T-cell (primary cell): ENCODE measurements at places on chromosomes 6 and 20.

GRCh38 chr6:30470968-30471367, 18.3 kb upstream of the HLA-E start:
- DNase-seq = no peak

GRCh38 chr6:93088621-93089501, 330.5 kb downstream of the EPHA7 start:
- DNase-seq = no peak

DNA sequence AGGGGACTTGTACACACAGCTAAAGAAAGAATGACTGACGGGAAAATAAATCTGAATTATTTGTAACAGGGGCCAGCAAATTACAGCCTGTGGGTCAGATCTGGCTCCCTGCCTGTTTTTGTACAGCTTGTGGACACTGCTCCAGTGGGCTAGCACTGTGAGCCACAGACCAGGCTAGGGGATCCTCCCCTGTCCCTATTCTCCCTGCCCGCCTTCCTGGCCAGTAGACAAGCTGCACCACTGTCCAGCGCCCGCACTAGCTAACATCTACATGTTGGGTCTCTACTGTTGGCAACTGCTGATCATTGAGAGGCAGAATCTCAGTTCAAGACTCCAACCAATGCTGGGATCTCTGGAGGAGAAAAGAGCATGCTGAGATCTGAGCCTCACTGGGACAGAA, 10.7 kb downstream of the OSER1 start:
- DNase-seq = no peak

DNA sequence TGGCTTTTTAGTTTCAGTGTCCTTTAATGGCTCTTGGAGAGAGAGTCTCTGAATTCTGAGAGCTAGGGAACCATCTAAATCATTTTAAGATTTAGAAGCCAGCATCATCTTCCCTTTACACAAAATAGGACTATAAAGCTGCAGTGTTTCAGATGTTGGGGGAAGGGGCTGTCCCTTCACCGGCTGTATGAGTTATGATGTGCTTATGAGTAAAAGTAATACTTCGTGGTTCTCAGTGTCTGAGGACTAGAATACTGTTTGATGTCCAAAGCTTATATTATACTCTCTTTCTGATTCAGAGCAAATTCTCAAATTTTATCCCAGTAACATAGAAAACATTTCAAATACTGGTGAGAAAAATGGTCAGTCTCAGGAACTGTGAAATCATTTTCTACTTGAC, 63.5 kb upstream of the FAM8A1 start:
- no peak for DNase-seq

- no peak for DNase-seq
Observed at GRCh38 chr20:15656124-15656523, 917.1 kb downstream of the KIF16B start.

- no peak for DNase-seq
Observed at GRCh38 chr20:15333170-15333569, 995.8 kb upstream of the FLRT3 start.

DNA sequence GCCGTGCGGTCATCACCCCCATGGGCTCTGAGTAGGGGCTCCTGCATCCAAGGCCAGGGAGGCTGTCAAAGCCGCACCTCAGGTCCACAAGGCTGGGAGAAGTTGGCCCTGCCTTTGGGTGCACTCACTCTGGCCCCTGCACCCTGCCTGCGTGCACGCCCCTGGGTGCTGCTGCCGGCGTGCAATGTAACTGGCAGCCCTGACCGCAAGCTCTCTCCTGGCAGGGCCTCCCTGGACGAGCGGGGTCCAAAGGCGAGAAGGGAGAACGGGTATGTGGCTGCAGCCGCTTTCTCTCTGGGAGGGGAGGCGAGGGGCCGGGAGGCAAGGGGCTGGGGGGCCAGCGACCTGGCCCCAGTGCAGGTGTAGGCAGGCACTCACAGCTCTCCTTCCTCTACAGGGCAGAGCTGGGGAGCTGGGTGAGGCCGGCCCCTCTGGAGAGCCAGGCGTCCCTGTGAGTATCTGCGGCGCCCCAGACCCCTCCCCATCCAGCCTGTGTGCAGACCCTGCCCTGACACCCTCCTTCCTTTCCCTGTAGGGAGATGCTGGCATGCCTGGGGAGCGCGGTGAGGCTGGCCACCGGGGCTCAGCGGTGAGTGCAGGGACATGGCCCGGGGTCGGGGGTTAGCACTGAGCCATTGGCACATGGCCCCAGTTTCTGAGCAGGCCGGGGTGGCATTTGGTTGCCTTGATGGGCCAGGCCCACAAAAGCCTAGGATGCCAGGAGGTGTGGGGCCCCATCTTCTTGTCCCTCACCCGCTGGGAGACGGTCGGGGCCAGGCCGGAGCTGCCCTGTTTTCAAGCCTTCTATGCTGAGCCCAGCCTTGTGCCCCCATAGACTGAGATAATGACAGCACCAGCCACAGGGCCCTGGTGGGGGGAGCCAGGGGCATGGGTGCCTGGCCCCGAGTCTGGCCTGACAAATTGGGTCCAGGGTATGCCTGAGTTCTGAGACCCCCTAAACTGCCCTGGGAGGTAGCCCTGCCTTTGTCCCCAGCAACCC, 12.7 kb downstream of the COL9A3 start:
- no peak for DNase-seq

GRCh38 chr20:4813863-4814695, 92.4 kb downstream of the PRND start:
- peak; percentile 57 for DNase-seq

DNA sequence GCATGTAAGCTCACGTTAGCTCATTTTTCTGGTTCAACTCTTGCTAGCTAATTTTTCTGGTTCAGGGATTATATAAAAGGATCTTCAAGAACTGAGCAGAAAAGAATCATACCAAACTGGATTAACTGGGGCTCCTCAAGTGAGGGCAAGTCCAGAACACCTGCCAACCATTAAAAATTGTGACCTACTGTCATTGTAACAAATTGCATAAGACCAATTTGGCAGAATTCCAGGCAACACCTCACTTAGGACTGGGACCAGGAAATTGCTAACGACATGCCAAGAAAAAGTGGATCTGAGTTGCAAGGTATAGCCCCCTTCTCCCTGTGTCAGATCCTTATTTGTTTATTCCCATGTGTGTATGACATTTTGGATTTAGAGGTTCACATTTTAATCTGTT, 216.6 kb downstream of the HIVEP2 start:
- DNase-seq = no peak

GRCh38 chr20:3312940-3313682, 74.1 kb upstream of the SLC4A11 start:
- no peak for DNase-seq

- peak; percentile 54 for DNase-seq
Observed at GRCh38 chr20:34708621-34709043, 4.5 kb downstream of the TP53INP2 start.

DNA sequence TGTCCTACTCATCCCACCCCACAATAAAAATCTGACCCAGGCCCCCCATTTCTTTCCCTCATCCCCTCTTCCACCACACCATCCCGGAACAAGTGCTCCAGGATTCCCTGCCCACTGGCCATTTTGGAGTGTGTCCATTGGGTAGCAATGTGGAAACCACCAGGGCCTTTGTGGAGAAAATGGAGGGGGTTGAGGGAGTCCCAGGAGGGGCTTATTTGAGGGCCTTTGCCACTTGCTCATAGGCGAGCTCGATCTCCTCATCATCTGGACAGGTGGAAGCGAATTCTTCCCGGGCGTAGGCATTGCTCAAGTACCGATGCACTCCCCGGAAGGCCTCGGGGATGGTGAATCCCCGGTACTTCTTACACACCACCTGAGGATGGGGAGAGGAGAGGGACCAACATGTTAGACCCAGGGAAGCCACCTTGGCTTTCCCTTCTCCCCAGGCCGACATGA, 1.6 kb upstream of the DDAH2 start:
- DNase-seq = no peak

DNA sequence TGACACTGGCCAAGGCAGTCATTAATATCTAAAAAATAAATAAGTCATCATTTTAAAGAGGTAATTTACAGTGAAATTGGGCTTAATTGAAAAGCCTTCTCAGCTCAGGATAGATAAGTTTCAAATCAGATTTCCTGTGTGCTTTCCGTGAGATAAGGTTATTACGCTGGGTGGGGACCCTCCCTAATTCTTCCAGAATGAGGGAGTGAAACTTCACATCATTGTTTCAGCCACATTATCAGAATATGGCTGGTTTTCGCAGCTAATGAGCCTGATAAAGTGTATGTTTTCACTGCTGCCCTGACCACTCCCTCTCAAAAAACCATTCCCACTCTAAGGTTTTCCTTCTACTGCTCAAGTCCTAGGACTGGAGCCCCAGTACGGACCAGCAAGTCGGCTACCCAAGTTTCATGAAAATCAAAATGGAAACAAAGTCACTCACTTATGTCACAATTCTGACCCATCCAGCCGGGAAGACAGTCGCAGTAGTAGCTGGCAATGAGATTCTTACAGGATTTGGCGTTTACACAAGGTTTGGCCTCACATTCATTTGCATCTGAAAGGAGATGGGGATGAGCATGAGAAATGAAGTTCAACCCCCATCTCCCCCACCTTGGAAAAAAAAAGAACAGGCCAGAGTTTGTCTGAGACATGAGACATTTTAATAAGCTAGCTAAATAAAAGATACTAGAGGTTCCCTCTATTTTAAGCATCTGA, 24.6 kb downstream of the JAG1 start:
- DNase-seq = no peak

GRCh38 chr20:35893942-35894341, 60.4 kb downstream of the SCAND1 start:
- DNase-seq = no peak

GRCh38 chr20:16944745-16945144, 196.6 kb downstream of the OTOR start:
- no peak for DNase-seq

DNA sequence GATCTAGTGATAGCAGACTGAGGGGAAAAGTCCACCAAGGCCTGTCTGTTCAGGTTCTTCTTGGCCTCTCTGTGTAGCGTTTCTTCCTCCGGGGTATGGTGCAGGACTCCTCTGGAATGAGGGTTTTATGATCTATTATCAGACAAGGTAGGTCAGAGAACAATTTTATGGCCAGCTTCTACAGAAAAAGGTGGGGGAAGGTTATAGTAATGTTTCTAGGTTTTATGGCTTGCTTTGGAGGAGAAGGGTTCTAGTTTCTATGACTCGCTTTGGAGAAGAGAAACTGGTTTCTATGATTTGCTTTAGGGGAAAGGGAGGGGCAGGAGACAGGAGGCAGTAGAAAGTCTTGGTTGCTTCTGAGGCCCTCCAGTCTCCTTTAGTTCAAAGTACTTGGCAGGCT, 144.8 kb upstream of the LAMA2 start:
- DNase-seq = no peak

DNA sequence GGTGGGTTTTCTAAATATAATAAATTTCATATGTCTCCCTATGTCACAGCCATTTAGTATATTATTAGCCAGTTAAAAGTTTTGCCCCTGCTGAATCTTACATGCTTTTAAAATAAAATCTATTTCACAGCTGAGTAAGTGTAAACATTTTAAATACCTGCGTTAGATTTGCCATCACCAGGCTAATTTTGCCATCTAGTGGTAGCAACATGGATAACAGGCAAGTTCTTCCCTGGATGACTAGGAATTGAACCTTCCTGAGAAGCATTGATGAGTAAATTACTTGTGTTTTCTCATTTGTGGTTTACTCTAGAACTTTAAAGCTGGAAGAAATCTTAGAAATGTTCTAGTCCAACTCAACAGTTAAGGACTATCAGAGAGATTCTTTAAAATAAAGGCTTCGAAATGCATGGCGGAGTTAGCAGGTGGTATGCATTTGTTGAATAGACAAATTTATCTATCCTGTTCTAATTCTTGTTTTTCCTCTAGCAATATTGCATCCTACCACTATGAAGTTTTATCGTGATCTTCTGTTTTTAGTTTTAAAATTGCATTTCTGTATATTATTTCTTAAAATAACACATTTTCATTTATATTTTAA, 2.6 kb downstream of the PRSS35 start:
- no peak for DNase-seq
